Fibroblast of skin of left biceps (primary cell): ENCODE measurements at places on chromosomes 13 and 19.

DNA sequence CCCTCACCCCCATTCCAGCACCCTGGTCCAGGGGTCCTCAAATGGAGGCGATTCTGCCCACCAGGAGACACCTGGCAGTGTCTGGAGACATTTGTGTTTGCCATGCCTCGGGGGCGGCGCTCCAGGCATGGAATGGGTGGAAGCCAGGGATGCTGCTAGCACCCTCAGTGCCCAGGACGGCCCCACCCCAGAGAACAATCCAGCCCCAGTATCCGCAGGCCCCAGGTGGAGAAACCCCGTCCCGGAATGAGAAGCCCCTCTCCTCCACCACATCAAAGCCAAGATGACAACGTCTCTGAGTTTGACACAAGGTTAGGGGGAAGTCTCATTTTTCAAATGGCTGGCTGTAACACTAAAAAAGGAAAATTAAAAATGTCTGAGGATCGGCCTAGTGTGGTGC, 68.5 kb downstream of the INSR start:
- DNase-seq = no peak

DNA sequence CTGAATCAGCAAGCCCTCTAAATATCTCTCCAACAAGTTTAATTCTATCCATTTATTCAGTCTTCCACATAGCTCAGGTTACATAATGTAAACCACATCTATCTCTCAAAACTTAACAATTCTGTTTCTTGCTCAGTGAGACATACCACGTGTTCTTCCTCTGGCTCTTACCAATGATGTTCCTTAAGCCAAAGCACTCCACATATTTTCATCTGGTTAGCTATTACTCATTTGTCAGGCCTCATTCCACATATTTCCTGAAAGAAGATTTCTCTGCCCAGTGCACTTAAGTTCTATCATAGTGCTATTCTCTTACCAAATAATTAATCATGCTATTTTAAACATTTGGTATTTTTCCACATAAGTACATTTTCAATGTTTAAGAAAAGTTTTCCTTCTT, 403.3 kb upstream of the ATXN8OS start:
- DNase-seq = peak; percentile 1

GRCh38 chr19:40614622-40615411, 13.6 kb downstream of the LTBP4 start:
- peak; percentile 88 for DNase-seq

- no peak for DNase-seq
Measured at GRCh38 chr19:53594811-53595509, 36.8 kb upstream of the DPRX start.

DNA sequence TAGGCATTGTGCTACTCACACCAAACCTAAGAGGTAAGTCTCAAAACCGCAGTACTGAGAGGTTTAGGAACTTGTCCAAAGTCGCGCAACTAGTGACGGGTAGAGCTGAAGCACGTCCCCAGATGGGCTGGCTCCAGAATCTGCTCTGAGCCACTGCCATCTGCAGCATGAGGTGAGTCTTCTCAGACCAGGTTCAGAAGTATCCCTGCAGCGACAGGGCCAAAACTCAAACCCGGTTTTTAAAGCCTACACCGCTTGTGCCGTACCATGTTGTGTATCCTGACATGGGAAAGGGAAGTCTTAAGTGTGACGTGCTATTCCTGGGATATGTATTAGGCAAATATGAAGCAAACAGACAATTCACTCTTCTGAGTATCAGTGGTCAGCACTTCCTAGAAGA, 45.1 kb downstream of the ATP7B start:
- no peak for DNase-seq

DNA sequence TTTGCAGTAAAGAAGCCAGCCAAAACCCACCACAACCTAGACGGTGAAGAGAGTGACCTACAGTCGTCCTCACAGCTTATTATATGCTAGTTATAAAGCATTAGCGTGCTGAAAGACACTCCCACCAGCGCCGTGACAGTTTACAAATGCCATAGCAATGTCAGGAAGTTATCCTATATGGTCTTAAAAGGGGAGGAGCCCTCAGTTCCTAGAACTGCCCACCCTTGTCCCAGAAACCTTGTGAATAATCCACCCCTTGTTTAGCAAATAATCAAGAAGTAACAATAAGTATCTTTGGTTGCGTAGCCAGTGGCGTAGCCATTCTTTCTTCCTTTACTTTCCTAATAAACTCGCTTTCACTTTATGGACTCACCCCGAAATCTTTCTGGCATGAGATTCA, 227.9 kb upstream of the ARGLU1 start:
- no peak for DNase-seq

DNA sequence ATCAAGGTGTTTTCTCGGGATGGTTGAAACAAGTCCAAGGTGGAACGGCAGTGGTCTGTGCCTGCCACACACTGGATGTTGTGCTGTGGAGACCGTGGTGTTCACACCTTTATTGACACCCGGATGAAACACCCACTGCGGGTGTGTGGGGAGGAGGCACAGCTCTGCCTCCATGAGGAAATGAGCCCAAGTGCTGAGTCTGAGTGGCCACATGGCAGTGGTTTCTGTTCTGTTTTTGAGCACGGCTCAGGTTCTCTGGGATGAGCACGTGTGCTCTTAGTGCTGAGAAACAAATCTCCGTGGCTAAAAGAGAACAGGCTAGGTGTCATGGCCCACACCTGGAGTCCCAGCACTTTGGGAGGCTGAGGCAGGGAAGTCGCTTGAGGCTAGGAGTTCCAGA, 29.5 kb downstream of the UPF1 start:
- DNase-seq = no peak

GRCh38 chr13:107379407-107380155, 811.6 kb upstream of the ARGLU1 start:
- no peak for DNase-seq

- DNase-seq = no peak
Measured at GRCh38 chr13:98622931-98623331, 46.0 kb upstream of the STK24 start.

DNA sequence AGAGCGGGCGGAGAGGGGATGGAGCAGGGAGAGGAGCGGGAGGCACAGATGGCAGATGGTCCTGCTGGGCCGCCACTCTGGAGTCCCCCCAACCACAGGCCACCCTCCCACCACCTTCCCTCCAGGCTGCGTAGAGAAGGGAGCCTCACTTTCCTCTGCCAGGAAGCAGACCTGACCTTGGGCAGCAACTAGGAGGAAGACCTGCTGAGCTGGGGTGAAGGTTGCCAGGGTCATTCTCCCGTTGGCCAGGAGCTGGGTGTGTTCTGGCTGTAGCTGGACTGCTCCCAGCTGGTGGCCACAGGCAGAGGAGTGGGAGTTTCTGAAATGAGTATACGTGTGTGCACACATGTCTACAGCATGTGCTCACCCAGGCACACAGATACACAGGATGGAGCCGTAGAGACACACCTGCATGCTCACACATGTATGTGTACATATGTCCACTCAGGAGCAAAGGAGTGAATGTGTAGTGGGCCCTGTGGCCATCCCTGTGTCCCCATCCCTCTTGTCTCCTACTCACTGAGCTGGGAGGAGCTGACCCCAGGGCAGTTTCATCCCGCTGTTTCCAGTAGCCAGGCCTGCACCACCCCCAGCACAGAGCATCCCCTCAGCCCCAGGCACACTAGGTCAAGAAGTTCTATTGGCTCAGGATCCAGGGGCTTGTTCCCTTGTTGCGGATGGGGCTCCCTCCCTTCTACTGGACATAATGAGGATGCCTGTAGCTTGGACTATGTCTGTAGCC, 53.0 kb downstream of the CHST8 start:
- DNase-seq = no peak

DNA sequence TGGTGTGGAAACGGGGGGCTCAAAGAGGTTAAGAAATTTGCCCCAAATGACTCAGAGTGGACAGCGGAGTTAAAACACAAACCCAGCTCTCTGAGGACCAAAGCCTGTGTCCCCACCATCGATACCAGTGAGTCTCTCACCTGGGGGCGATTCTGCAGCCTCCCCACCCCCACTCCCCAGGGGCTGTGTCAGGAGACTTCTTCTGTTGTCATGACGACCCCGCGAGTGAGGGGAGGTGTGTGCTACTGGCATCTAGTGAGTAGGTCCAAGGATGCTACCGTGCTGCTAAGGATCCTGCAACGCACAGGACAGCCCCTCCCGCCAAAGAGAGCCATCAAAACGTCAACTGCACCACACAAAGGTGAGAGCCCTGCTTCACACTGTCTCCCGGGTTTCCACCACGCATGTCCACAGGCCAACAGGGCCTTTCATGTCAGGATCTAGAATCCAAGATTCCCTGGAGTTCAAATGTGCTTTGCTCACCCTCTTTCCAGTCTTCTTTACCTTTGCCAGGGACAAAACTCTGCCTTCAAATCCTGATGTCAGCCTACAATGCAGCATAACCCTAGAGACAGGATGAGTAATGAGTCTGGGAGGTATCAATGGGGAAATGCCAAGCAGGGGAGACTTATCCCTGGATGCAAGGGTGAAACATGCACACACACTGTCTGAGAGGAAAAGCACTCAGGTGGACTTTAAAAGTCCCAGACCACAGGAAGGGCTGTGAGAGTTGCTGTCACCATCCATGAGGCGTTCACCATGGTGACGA, 3.9 kb downstream of the RANBP3 start:
- DNase-seq = no peak

- no peak for DNase-seq
Measured at GRCh38 chr13:28271056-28271840, 132.9 kb downstream of the PAN3 start.

GRCh38 chr19:34402074-34402600, 2.1 kb upstream of the PDCD2L start:
- no peak for DNase-seq

DNA sequence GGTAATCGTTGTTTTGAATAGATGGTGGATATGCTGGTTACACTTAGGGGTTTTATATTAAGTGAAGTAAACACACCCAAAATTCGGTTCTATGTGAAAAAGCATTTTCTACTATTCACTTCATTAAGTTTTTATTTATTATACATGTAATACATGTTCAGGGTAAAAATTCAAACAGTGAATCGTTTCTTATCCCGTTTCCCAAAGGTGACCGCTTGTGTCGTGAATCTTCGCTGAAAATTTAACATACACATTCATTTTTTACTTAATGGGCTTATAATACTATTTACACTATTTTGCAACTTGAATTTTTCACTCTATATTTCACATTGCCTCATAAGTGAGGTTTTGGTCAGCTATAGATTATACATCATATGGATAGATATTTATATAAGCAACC, 24.5 kb downstream of the IPO5 start:
- DNase-seq = no peak

DNA sequence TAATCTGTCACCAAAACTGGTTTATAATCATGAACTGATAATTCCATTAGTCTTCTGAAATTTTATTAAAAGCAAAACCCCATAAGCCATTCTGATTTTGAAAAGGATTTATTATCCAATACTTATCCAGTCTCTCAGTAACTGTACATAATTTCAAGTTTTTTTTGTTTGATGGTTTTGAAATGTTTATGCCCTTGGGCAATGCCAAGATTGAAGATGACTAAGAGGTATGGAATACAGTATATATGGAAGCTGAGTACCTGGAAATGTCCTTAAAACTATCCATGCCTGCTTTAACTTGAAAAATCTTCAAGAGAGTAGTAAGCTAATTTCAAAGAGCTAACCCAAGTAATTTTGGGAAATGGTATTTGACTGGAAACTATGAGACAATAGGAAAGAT, 1.8 kb upstream of the NEK5 start:
- no peak for DNase-seq

DNA sequence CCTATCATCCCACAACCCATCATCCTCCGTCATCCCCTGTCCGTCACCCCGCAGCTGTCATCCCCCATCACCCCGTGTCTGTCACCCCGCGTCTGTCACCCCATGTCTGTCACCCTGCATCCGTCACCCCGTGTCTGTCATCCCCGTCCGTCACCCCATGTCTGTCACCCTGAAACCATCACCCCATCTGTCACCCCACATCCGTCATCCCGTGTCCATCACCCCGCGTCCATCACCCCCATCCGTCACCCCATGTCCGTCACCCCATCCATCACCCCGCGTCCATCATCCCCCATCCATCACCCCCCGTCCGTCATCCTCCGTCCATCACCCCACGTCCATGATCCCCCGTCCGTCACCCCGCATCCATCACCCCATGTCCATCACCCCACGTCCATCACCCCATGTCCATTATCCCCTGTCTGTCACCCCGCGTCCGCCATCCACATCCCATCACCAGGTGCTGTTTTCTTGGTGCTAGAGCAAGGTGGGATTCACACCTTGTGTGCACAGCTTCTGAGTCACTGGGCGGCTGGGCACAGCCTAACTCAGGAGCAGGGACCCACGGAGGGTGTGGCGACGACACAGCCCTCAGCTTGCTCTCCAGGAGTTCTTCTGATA, 24.2 kb downstream of the RASA3 start:
- DNase-seq = no peak

DNA sequence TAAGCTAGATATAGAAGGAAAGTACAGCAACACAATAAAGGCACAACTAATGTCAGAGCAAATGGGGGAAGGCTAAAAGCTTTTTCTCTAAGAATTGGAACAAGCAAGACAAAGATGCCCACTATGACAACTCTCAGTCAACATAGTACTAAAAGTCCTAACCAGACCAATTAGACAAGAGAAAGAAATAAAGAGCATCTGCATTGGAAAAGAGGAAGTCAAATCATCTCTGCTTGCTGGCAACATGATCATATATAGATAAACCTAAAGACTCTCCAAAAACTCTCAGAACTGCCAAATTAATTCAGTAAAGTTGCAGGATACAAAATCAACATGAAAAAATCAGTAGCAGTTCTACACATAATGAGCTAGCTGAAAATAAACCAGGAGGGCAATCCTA, 542.0 kb downstream of the DIAPH3 start:
- DNase-seq = no peak

- DNase-seq = no peak
Measured at GRCh38 chr13:48230541-48230940, 2.5 kb upstream of the ITM2B start.

- no peak for DNase-seq
Measured at GRCh38 chr13:94617389-94618000, 15.8 kb downstream of the GPR180 start.

DNA sequence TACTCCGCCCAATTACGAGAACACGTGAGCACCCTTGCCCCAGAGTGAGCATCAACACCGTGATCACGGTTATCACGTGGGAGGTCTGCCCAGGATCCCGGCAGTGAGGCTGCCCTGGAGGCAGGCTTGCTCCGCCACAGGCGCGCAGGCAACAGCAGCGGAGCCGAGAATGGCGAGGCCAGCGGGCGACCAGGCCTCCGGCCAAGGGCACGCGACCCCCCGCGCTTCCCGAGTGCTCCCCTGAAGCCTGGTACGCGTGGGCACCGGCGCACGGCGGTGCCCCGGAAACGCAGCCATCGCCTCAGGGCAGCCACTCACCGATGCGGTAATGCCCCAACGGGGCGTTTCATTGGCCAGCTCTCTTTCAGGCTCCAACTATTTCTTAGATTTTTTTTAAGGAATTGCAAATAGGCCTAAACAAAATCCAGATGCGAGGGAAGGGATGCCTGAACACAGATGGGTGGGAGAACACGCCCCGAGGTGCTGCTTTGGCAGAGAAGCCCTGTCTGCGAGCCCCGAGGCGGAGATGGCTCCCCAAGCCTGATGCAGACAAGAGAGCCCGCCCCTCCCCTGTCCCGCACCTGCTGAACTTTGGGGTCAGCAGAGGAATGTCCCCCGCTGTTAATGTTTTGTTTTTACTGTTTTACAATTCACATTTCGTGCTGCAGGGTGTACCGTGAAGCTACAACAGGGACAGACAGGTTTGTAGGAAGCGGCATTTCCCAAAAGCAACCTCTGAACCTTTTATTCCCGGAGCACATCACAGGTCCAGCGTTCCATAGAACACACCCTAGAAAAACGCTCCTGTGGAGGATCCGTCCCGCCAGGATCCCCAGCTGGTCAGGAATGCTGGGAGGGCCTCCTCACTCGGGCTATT, 132.7 kb downstream of the ZDHHC20 start:
- peak; percentile 21 for DNase-seq
